ENCODE measurements at places on chromosomes 13 and 19.

DNA sequence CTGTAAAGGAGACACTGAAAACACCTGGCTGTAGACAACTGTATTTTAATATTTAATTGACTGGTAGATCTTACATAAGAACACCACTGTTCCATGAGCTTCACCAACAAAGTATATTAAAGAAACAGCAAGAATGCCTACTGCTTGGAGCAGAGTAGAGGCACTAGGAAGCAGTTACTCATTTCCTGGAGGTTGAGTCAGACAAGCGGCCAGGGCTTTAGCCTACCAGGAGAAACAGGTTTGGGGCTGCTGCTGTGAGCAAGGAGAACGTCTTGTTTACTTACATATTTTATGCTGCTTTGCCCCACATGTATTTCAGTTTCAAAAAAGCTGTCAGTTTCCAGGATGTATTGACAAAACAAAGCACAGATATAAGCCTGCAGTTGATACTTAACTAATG is 33.4 kb downstream of the ALG5 start:
- H3K4me3 ChIP-seq, result no peak overlapping the region
- no peak for DNase-seq
- H3K27ac ChIP-seq, result no peak overlapping the region

- H3K4me1 ChIP-seq, result no peaks in the 10 kb centered on the region
- no peaks in the 10 kb centered on the region for H3K27me3 ChIP-seq
- H3K27ac ChIP-seq, result no peak overlapping the region
Measured at GRCh38 chr13:74191410-74191809, 57.2 kb upstream of the KLF12 start.

DNA sequence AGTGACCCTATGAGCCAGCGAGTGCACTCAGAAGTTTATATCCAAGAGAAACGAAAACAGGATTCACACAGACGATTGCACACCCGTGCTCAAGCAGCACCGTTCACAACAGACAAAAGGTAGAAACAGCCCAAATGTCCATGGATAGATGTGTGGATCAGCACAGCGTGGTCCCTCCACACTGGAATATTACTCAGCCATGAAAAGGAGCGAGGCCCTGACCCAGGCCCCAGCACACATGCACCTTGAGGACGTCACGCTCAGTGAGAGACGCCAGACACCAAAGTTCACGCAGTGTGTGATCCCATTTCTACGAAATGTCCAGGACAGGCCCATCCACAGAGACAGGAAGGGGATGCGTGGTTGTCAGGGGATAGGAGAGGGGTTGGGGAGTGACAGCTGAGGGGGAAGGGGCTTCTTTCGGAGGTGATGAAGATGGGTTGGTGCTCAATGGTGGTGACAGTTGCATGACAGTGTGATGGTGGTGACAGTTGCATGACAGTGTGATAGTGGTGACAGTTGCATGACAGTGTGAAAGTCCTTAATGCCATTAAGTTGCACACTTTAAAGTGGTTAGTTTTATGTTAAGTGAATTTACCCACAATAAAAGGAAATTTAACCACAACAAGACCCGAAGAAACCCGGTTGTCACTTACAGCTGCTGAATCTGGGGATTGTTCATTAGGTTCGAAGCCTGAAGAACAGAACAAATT is 18.9 kb upstream of the SLC39A3 start:
- peaks cover 21% of the 10 kb centered on the region for H3K36me3 ChIP-seq
- peak overlapping the region; percentile 55 for H3K27ac ChIP-seq
- no peak overlapping the region for H3K4me3 ChIP-seq
- no peak for DNase-seq

DNA sequence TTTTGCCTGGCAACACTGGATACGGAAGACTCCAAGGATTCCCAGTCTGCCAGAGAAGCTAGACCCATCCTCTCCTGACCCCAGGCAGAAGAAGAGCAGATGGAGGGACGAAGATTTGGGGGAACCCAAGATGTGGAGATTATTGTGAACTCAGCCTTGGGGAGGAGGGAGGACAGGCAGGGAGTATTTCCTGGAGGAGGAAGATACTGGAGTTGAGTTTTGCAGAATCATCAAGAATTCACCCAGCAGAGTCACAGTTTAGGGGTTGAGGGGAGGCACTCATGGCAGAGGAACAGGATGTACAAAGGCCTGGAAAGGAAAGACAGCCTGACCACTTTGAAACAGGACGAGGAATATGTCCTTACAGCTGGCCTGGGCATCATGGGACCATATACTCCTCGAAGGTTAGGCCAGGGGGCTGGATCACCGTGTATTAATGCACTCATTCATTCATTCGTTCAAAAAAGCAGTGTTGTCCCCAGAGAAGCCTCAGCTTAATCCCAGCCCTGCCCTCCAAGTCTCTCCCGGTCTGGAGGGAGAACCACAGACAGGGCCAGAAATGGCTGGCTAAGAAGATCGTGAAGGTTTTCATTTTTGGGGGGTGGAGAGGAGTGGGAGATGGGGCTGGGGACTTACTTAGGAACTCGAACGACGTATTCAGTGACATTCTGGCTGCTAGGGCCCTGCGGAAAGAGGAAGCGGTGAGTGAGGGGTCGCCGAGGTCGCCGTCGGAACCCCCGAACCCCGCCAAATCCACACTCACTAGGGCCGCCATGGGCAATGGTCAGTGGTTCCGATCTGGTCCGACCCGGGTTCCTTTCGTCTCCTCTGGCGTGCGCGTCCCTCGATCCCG is 517 bp downstream of the GTF2F1 start:
- peak overlapping the region; percentile 86 for H3K4me3 ChIP-seq
- peaks cover 9% of the 10 kb centered on the region for H3K36me3 ChIP-seq
- DNase-seq, result no peak

DNA sequence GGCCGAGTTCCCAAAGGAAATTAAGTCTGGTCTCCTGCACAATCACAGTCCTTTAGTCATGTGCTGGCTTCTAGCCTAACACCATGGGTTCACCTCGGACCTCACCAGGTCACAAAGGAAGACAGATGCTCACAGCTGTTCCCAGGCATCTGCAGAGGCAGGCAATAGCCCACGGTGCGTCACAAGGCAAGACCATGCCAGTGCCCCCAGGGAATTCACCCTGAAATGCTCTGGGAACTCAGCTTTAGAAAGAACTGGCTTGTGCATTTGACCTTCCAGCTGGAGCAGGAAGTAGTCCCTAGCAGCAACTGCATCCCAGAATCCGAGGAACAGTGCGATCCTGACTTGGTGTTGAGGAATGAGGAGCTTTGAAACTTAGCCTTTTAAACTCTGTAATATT is 96.8 kb upstream of the WASF3 start:
- H3K4me3 ChIP-seq, result no peak overlapping the region
- no peak for DNase-seq
- peaks cover 16% of the 10 kb centered on the region for H3K27me3 ChIP-seq
- H3K27ac ChIP-seq, result no peak overlapping the region

DNA sequence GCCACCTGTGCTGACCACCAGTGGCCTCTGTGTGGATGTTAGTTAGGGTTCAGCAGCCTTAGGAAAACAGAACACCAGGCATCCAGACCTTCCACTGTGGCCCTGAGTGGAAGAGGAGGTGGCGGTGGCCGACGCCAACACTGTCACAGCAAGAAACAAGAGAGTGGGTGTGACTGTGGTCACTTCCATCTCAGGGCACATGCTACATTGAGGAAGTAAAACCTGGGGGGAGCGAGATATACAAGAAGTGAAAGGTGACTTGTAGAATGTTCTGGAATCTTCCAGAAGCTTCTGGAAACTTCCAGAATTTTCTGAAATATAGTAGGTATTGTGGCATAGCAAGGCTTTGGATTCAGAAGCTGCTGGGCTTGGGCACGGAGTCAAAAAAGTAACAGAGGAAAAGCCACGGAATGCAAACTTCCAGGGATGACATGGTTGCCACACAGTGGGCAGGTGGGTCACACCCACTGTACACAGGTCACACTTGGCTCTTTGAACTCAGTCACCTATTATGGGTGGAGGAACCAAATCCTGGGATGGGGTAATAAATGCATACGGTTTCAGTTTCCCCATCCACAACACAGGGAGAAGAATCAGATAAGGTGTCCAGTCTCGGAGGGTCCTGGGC is 24.3 kb downstream of the GNG7 start:
- H3K36me3 ChIP-seq, result peaks cover 33% of the 10 kb centered on the region
- H3K27ac ChIP-seq, result peak overlapping the region; percentile 100
- H3K27me3 ChIP-seq, result no peaks in the 10 kb centered on the region
- H3K4me1 ChIP-seq, result peaks cover 36% of the 10 kb centered on the region

GRCh38 chr13:67258482-67258881 is 28.3 kb upstream of the PCDH9 start:
- no peak overlapping the region for H3K27ac ChIP-seq
- H3K27me3 ChIP-seq, result no peaks in the 10 kb centered on the region
- no peak overlapping the region for H3K4me3 ChIP-seq
- no peaks in the 10 kb centered on the region for H3K36me3 ChIP-seq

DNA sequence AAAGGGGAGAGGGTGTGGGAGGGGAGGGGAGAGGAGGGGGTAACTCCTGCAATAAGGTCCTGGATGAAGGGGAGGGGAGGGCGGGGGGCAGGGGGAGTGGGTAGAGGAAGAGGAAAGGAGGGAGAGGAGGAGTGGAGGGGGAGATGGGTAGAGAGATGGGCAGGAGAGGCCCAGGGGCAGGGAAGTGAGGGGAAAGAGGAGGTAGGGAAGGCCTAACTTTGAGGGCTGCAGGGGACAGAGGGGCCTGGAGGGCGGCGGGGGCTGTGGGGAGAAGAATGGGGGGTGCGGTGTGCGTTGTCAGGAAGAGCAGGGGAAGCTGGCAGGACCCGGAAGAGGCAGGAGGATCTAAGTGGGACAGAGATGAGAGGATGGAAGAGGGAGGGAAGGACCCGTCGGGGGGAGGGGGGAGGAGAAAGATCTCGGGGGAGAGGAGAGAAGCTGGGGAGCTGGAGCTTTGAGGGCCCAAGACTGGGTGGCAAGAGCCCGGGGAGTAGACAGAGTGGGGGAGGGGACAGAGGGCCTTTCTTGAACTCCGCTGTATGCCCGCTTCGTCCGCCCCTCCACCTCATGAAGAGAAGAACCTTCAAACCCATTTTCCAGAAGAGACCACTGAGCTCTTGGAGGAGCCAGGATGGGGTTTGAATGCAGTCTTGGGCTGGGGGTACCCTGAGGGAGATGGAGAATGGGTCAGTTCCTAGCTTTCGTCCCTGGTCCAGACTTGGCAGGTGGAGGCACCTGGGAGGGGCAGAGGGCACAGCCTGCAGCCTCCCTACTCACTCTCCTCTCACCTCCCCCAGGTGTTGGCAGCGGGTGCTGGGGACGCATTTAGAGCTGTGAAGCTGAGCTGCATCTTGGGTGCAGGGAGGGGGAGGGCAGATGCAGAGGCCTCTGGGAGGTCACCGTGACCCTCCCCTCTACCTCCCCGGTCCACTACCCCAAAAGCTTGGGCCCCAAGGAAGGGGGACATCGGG is 778 bp upstream of the LRRC4B start:
- H3K4me3 ChIP-seq, result no peak overlapping the region
- peaks cover 2% of the 10 kb centered on the region for H3K36me3 ChIP-seq
- H3K27ac ChIP-seq, result no peak overlapping the region
- H3K27me3 ChIP-seq, result peaks cover 34% of the 10 kb centered on the region
- peaks cover 15% of the 10 kb centered on the region for H3K4me1 ChIP-seq

DNA sequence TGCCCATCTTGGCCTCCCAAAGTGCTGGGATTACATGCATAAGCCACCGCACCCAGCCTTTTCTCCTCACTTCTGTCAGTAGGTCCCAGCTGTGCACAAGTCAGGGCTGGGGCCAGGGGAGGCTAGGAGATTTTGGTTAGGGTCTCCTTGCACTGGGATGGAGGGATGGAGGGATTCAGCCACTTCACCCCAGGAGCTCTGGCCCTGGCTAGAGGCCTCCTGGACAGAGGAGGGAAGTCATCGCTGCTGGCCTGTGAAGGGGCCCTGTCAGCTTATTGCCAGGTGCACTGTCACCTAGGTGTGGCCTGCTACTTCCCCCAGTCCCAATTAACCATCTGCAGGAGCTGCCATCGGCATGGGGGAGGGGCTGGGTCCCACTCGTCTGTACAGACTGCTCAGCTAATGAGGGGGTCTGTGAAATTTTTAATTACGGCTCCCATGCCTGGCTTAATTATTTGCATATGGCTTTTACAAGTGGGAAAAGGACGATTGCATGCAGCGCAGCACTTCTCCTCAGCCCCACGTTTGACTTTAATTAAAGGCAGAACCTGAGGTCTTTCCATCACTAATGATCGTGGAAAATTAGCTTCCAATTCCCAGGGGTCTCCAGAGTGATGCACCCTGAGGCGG is 52.4 kb downstream of the CHST8 start:
- no peaks in the 10 kb centered on the region for H3K4me1 ChIP-seq
- DNase-seq, result no peak
- no peak overlapping the region for H3K4me3 ChIP-seq
- H3K27me3 ChIP-seq, result no peaks in the 10 kb centered on the region
- H3K36me3 ChIP-seq, result no peaks in the 10 kb centered on the region

GRCh38 chr19:56367829-56368711 is 25.3 kb downstream of the ZNF582 start:
- peak overlapping the region; percentile 95 for H3K4me3 ChIP-seq
- peak; percentile 81 for DNase-seq
- H3K36me3 ChIP-seq, result peaks cover 27% of the 10 kb centered on the region
- peak overlapping the region; percentile 96 for H3K27ac ChIP-seq
- H3K27me3 ChIP-seq, result no peaks in the 10 kb centered on the region
- H3K4me1 ChIP-seq, result peaks cover 16% of the 10 kb centered on the region

DNA sequence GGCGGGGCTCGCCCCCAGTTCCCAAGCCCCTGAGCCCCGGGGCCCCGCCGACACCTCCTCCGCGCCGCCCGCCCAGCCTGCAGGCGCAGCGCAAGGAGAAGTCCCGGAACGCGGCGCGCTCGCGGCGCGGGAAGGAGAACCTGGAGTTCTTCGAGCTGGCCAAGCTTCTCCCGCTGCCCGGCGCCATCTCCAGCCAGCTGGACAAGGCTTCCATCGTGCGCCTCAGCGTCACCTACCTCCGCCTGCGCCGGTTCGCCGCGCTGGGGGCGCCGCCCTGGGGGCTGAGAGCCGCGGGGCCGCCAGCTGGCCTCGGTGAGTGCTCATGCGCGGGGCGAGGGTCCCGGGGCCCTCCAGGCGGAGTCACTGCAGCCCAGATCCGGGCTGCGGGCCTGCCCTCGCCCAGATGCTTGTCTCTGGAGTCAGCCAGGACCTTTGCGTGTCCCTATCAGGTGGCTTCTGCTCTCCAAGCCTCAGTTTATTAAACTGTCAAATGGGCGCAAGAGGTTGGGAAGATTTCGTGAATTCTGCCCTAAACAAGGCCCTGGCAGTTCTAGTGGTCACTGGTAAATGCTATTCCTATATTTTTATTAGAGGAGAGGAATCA is 2.0 kb downstream of the NPAS1 start:
- DNase-seq, result no peak
- H3K36me3 ChIP-seq, result no peaks in the 10 kb centered on the region
- no peak overlapping the region for H3K27ac ChIP-seq
- H3K27me3 ChIP-seq, result peaks cover 21% of the 10 kb centered on the region
- H3K4me1 ChIP-seq, result peaks cover 8% of the 10 kb centered on the region

GRCh38 chr13:75907044-75907443 is 270.9 kb downstream of the LMO7 start:
- H3K27ac ChIP-seq, result no peak overlapping the region
- no peaks in the 10 kb centered on the region for H3K4me1 ChIP-seq
- H3K36me3 ChIP-seq, result no peaks in the 10 kb centered on the region
- H3K4me3 ChIP-seq, result no peak overlapping the region
- peaks cover 4% of the 10 kb centered on the region for H3K27me3 ChIP-seq

GRCh38 chr19:45172611-45173208 is 5.3 kb downstream of the TRAPPC6A start:
- no peak overlapping the region for H3K27ac ChIP-seq
- H3K27me3 ChIP-seq, result no peaks in the 10 kb centered on the region
- H3K36me3 ChIP-seq, result peaks cover 2% of the 10 kb centered on the region
- H3K4me3 ChIP-seq, result no peak overlapping the region
- H3K4me1 ChIP-seq, result peaks cover 14% of the 10 kb centered on the region
- DNase-seq, result no peak

- H3K4me1 ChIP-seq, result no peaks in the 10 kb centered on the region
- H3K27me3 ChIP-seq, result no peaks in the 10 kb centered on the region
- H3K36me3 ChIP-seq, result no peaks in the 10 kb centered on the region
- no peak overlapping the region for H3K27ac ChIP-seq
- DNase-seq, result no peak
Measured at GRCh38 chr13:107117327-107118012, 549.5 kb upstream of the ARGLU1 start.
